ENCODE measurements at places on chromosomes 16 and 17.

GRCh38 chr17:27533874-27534815, 77.9 kb downstream of the KSR1 start:
- no peak for DNase-seq

DNA sequence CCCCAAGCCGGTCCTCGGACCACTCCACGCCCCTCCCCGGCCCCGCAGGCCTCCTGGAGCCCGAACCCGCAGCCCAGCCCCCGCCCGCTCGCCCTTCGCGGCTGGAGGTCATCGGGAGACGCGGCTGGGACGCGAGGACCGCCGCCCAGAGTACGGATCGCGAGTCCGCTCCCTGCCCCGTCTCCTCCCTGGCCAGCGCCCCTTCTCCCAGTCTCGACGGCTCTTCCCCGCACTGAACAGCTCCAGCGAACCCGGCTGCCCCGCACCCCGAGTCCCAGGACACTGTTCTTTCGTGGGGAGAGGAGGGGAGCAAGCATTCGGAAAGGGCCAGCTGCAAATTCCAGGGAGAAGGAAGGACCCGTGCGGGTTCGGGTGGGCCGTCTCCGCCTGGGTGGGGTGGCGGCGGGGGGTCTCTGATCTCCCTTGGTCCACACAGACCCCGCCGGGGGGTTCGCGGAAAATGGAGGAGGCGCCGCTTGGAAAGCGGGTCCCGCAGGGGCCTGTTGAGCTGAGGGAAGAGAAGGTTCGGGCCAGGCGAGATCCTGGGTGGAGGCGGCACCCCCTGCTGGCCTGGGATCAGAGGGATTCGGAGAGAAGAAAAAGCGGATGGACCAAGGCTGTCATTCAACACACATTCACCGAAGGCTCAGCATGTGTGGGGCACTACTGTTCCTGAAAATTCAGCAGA, 632 bp upstream of the RTN4RL1 start:
- no peak for DNase-seq

DNA sequence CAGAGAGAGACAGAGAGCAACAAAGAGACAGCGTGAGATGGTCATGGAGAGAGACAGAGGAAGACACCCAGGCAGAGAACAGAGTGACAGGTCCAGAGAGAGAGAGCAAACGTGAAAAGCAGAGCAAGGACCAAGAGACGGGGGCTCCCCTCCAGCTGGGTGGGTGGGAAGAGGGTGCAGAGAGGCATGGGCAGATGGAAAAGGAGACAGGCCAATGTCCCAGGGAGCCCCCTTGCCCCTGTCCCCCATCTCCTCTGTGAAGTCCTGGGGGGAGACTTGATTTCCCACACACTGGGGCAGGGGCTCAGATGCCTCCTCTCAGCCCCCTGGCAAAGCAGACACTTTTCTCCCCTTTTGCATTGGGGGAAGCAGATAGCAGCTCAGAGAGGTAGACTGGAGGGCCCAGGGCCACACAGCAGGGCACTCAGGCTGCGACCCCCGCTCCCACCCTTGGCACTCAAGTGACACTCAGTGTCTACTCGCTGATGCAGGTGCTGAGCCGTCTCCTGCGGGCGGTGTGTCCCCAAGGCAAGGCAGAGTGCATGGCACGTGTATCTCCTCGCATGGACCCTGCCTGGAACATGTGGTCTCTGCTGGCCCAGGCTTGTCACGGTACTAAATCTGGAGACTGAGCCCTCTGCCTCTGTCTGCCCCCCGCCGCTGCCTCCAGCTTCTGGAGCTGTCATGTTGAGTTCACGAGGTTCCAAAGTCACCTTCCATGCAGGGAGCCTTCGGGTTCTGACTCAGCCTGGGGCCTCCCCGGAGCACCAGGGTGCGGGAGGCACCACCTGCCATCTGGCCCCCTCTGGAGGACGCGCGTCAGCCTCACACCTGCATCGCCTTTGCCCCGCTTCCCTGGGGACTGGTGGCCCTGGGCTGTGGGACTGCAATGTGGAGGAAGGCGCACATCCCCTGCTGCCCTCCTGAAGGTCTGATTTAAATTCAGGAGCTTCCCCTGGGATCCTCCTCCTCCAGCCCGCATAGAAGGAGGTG, 215.9 kb upstream of the GSE1 start:
- no peak for DNase-seq

GRCh38 chr17:35374766-35375344, 1.4 kb upstream of the SLFN11 start:
- DNase-seq, result no peak

DNA sequence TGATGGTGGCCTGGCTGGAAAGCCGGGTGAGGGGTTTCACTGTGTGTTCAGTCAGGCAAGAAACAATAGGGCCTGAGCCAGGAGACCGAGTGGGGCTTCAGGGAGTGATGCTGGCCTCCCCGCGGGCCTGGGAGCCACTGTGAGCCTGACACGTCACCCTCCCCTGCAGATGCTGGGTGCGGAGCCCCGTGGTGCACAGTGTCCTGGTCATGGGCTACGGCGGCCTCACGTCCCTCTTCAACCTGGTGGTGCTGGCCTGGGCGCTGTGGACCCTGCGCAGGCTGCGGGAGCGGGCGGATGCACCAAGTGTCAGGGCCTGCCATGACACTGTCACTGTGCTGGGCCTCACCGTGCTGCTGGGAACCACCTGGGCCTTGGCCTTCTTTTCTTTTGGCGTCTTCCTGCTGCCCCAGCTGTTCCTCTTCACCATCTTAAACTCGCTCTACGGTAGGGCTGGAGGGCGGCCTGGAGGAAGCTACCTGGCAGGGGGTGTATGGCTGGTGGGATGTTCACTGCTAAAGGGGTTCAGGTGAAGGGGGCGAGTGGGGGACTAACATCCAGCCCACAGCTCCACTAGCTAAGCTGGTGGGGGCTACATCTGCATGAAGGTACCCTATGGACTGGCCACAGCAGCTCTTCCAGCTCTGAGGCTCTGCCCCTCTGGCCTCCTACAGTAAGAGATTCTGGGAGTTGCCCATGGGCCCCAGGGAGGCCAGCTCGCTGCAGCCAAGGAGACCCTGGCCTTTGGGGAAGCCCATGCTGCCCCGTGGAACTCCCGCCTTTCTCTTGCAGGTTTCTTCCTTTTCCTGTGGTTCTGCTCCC, 32.4 kb downstream of the ADGRG5 start:
- no peak for DNase-seq

GRCh38 chr17:42883802-42884558, 16.6 kb upstream of the G6PC1 start:
- DNase-seq, result no peak

DNA sequence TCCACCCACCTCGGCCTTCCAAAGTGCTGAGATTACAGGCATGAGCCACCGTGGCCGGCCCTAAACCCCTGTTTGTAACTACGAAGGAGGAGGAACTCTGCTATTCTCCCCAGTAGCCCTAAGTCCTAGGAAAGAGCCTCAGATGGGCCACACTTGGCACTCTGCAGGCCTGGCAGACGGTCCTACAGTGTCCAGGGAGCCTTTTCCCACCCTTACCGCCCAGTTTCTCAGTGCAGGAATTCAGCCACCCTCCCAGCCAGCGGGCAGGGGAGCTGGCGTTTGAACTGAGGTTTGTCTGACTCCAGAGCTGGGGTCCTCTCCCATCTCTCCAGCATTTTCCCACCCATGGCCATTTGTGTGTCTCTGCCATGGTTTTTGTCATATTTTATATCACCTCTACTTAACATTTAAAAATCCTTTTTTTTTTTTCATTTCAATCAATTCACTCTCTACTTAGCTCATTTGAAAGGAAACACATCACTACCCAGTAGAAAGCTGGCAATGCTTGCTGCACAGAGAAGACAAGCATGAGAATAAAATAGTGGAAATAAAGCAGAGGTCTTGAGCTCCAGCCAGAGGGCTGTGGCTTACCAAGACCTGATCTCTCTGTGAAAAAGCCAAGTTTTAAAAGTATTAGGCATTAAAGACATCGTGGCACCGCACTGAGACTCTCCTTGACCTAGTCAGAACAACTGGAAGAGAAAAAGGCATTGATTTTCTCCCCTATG, 34.9 kb downstream of the BCO1 start:
- no peak for DNase-seq

DNA sequence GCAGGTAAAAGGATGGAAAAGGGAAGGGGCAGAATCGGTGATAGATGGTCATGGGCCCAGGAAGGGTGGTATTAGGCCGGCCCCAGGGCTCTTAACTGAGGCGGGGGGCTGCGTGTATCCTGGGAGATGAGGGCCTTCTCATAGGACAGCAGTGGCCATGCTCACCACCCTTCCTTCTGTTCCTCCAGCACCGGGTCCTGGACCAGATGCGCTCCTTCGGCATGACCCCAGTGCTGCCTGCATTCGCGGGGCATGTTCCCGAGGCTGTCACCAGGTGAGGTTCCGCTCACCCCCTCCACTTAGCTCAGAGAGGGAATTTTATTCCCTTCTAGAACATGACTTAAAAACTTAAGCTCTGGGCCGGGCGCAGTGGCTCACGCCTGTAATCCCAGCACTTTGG, 2.4 kb downstream of the NAGLU start:
- no peak for DNase-seq

GRCh38 chr17:31679667-31680066, 179.4 kb downstream of the COPRS start:
- DNase-seq, result no peak

- no peak for DNase-seq
Measured at GRCh38 chr17:57357392-57357784, 101.1 kb downstream of the MSI2 start.

DNA sequence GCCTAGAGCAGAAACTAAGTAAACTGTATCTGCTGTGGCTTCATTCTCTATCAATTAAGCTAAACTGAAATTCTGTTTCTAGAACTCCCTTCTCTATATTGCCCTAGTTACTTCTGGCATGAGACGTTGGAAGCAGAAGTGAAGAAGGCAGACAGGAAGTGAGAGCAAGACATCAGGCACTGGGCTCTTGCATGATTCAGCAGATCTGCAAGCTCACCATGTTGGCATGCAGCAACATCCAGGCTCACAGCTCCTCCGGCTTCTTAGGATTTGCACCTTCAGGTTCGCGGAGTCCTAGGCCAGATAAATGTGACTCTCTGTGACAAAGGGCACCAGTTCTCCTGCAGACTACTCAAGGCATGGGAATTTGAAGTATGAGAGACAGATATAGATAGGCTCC, 148.3 kb downstream of the CDH8 start:
- DNase-seq, result no peak

DNA sequence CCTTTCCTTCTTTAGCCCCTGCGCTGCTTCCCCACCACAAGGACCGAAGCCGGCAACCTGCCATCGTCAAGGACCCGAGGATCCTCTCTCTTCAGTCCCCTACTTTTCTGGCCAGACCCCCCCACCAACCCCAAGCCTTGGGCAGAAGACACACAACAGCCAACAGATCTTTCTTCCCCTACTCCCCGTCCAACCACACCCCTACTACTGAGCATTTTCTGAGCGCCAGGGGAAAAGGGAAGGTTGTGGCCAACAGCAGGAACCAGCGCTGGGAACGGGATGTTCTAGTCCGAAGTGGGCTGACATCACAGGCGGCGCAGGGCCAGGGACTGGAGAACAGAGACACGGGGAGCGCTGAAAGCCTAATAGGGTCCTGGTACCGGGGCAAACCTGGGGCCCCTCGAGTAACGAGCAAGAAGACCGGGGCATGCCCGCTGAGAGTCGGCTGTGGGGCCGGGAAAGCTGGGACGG, 528 bp downstream of the PER1 start:
- DNase-seq, result no peak

DNA sequence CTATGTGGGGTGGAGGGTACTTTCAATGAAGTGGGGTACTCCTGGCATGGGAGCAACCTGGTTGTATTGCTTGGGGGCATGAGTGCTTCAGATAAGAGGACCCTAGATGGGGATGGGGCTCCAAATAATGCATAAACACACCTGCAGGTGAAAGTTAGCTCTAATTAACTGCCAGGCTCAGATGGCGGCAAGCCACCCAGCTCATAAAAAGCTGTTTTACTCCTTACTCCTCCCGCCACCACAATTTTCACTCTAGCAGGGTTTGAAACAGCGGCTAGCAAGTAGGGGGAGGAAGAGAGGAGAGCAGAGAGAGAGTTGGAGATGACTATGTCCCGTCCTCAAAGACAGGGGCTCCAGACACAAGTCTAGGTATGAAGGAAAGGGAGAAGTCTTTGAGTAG, 117.7 kb upstream of the WSCD1 start:
- no peak for DNase-seq

GRCh38 chr16:50880926-50881325, 139.0 kb downstream of the CYLD start:
- no peak for DNase-seq

- no peak for DNase-seq
Measured at GRCh38 chr16:66534376-66534799, 15.5 kb downstream of the TK2 start.

DNA sequence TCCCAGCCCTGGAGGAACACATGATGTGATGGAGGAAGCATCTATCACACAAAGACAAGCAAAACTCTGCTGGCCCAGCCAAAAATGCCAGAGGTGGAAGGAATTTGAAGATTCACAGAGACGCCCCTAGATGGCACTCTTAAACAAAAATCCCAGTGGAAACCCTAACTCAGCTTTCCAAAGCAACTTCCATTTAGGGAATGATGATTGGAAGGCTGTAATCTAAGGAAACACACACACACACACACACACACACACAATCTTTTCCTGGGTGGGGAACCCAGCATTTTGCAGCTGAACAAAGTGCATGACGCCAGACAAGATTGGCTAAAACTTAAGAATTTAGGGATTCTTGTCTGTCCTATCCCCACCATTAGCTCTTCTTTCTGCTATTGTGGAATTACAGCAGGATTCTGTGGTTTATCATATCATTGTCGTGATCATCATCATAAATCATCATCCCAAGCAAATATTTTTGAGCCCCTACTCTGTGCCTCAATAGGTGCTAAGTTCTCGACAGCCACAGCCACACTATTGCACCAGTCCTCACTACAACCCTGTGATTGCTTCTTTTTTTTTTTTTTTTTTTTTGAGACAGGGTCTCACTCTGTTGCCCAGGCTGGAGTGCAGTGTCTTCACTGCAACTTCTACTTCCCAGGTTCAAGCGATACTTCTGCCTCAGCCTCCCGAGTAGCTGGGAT, 1.6 kb upstream of the LDAF1 start:
- DNase-seq, result no peak

DNA sequence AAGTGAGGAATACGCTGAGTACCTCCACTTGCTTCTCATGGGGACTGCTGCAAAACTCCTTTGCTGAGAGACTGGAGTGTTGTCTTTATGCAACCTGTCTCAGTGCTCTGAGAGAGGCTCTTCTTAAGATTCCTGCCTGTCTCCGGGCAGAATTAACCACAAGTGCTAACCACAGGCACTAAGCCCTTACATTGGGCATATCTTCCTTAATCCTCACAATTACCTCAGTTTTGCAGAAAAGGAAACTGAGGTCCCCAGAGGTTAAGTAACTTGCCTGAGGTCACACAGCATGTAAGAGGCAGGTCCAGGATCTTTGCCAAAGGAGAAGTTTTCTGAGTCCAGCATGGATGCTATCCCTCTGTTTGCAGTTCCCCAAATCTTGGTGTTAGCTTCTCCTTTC, 86.0 kb downstream of the GP2 start:
- DNase-seq, result no peak
